Pancreas (tissue), 10 donors: ENCODE measurements at places on chromosomes 1 and 21. TPM values are rescaled to one million over a fixed set of nuclear protein-coding genes. Genes with fewer than 3 reads are reported as not detected.

CACNA1S gene
- not detected for total RNA-seq

SPATA46 gene
- total RNA-seq = not detected

RHEX gene
- total RNA-seq = 2.3 TPM

GORAB gene
- 6.2 TPM for total RNA-seq

SPATA1 gene
- total RNA-seq = 0.23 TPM

- DNase-seq = no peak
Observed at GRCh38 chr1:78408810-78409209, 82.0 kb upstream of the PTGFR start.

GRCh38 chr1:236377832-236378535 lies 16.1 kb upstream of the EDARADD start:
- no peak for DNase-seq

GRCh38 chr1:19449454-19450228 lies 35.7 kb downstream of the CAPZB start:
- no peak for DNase-seq

DNA sequence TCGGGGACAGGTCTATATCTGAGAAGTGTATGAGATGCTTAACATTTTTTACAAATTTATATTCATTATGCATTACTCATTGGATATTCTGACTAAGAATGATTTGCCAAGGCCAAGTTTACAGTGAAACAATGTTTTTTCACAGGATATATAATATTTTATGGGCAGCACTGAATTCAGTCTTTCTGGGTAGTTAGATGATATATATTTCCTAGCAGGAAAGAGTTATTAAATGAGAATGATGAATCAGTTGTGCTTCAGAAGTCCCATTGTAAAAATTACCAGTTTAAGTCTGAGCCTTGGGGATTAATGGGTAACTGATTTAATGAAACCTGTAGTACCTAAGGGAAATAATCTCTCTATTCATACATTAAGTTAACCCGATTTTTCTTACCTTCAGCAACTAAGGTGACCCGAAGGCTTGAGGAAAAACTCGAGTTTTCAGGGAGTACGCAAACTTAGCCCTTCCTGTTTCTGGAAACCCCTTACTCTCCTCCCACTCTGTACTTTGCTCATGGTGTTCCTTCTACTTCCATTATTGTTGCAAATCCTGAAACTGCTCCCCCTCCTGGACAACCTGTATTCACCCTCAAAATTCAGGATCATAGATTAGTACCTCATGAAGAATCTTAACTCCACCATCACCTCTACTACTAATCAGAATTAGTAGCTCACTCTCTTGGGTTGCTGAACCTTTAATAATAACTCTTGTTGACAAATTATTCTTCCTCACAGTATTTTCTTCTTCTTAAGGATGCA lies 135.1 kb downstream of the AK5 start:
- DNase-seq = no peak

DNA sequence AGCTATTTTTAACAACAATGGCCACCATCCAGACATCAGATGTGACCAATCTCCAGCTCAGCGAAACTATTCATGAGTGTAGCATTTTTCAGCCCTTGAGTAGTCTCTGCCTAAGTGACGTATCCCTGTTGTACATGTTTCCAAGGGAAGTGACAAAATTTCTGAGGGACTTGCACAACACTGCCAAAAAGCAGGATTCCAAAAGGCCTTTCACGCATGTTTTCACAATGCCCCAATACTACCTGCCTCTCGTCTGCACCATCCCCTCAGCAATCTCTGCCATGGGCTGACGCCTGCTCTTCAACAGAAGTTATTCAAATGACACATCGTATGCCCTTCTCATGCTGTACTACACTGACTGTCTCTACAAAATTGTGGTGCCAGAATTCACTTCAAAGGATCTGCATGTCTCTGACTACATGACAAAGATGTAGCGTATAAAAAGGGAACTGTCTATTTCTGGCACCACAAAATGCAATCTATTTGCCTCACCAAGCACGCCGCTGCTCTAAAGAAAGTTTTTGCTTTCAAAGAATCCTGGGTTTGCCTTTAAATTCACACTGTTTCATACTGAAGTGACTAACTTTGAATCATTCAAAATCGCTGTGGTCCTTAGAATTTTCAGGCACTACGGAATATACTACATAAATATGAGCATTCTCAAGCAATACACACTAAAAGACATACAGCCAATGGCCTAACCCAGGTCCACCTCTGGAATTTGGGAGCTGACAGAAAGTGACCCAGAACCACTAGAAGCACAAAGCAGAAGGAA lies 32.9 kb downstream of the JAK1 start:
- DNase-seq = no peak

- DNase-seq = no peak
Observed at GRCh38 chr1:180397175-180397574, 105.2 kb downstream of the ACBD6 start.

DNA sequence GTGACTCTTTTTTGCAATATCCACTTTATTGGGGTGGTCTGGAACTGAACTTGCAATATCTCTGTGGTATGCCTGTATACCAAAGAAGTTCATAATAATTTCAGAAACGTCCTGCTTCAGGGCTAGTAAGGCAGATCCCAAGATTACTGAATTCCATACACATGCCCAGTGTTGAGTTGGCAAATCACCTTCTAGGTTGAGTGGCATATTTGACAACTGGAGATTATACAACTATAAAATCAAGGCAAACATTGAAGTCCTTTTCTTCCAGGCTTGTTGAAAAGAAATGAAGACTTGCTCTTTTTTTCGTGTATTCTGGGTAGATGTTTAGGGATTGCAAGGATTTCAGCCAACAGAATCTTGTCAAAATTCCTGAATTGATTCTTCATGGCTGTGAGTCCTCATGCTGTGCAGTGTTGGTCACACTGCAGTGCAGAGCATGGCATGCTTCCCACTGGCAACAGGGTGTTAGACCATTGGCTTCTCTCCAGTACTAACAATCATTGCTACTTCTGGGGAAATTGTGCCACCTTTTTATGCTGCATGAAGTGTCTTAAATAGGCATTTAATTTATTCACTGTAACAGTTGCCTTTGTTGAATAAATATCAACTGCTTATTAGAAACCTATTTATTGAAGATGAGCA lies 367.1 kb upstream of the ADGRL4 start:
- no peak for DNase-seq

DNA sequence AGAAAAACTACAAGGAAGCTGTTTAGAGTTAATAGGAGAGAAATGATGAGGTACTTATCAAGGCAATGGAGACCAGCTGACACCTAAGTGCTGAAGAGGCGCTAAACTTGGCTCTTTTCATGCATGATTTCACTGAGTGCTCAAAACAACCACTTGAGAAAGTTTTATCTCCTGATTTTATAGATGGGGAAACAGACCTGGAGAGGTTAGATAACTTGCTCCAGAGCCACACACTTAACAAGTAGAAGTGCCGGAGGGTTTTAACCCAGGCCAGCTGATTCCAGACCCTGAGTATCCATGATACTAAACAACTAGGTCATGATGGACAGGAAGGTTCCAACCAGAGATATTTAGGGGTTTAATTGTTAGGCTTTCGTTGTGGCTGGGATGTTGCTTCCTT lies 25.9 kb downstream of the UBE2U start:
- DNase-seq = no peak
